ENCODE measurements at places on chromosomes 6 and 20.

- no peak for DNase-seq
Observed at GRCh38 chr20:6855104-6855503, 87.6 kb downstream of the BMP2 start.

DNA sequence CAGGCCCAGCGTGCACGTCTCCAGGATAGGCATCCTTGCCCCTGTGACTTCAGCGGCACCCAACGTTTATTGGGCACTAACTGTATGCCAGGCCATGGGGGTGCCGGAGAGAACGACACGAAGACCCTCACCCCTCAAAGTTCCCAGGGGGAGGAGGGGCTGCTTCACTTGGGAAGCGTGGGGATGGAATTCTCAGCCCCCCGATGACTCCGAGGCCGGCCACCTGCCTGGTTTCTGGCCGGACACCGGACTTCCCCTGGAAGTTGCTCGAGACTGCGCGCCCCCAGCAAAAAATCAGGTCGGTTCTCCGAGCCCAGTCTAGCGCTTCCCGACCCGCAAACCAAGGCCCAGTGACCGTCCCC, 275 bp upstream of the MAVS start:
- no peak for DNase-seq

GRCh38 chr6:43644940-43645612, at the start of gene RSPH9:
Gene RSPH9 (plus strand): TSS chr6:43645036. CDS start chr6:43645099, 63 bp downstream.
- DNase-seq: peak; percentile 43

GRCh38 chr20:5735845-5736510, 14.2 kb upstream of the SHLD1 start:
- DNase-seq: no peak

DNA sequence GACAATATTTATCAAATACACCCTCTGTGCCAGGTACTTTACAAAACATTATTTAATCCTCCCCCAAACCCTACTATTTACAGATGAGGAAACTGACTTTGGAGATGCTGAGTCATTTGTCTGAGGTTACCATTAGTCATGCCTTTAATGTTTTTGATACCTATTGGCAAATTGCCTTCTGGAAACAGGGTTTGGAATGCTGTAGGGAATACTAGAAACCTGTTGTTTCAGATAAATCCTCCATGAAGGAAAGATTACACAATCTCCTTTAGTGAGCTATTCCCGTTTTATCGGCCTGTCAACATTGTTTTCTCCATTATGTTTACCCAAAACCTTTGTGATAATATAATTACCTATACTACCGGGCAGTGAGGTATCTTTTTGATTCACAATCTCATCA, 93.6 kb upstream of the ADGRF1 start:
- DNase-seq: no peak

DNA sequence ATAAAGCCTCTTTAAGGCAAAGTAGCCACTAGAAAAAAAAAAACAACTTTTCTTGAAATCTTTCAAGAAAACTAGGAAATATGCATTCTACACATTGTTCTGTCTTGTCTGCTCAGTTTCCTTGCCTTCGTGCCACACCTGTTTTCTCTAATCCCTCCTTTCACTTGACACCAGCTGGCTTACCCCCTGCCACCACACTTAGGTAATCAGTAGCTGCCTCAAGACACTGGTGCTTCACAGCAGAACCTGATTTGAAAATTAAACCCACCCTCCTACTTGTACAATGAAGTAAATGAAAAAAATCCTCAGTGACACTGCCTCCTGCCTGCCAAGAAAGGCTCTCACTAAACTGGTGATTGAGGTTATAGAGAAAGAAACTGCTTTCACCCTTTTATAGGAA, 45.8 kb upstream of the SCML4 start:
- no peak for DNase-seq

Data from stimulated activated CD8-positive, alpha-beta memory T cell treated with anti-CD3 and anti-CD28 coated beads, Interleukin-7, amount 100 ng/mL, for 1 hour (primary cell).